ENCODE measurements at places on chromosomes 4 and X.

- DNase-seq = no peak
These were observed 190.9 kb downstream of the SHOX start for GRCh38 chrX:821327-822107.

DNA sequence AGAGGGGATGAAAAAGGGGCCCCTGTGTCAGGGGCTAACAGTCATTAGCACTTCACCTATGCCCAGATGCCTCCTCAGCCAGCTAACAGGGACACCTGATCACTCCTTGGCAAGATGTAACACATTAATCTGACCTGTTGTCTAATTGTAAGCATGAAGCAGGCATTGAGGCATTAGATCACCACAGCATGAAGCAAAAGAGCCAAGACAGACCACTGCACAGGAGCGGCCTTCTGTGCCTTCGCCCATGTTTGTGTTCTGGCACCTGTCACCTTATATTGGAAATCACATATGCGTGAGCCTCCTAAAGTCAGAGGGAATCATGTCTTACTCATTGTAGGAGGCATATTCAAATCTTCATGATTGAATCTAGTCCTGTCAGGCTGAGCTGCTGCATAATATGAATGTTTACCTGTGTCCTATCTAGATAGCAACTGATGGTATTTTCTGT lies 48.4 kb downstream of the PTTG2 start:
- no peak for DNase-seq

DNA sequence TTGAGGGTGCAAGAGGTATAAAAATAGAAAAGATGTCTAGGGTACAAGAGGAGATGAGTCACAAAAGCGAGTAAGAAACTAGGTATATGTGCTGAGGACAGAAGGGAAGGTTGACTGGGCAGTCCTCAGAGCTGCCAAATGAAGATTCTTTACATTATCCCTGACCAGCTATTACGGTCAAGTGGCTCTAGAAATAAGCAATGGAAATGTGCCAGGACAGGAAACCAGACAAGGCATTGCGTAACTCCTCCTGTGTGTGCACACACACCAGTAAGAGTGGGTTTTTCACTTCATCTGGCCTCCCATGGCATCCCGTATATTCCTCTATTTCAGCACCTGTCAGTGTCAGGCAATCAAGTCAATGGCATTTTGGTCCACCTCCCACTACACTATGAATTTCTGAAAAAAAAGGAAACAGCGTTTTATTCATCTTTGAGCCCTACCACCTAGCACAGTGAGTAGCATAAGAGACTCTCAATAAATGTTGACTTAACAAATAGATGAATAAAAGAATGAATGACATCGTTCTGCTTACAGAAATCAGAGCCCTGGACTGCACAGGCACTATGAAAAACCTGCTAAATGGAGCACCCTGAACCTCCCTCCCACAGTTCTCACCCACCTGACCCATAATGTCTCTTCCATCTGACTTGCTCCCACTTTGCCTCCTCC lies 62.6 kb upstream of the KLF3 start:
- DNase-seq = no peak

GRCh38 chrX:118347131-118347530 lies 1.2 kb downstream of the WDR44 start:
- DNase-seq = no peak

GRCh38 chr4:54879576-54879975 lies 221.8 kb downstream of the KIT start:
- DNase-seq = no peak
